HS-27A (cell line): ENCODE measurements at places on chromosomes 5 and 9.

- no peak for DNase-seq
These were observed 50.7 kb downstream of the FAM170A start for GRCh38 chr5:119680080-119680479.

DNA sequence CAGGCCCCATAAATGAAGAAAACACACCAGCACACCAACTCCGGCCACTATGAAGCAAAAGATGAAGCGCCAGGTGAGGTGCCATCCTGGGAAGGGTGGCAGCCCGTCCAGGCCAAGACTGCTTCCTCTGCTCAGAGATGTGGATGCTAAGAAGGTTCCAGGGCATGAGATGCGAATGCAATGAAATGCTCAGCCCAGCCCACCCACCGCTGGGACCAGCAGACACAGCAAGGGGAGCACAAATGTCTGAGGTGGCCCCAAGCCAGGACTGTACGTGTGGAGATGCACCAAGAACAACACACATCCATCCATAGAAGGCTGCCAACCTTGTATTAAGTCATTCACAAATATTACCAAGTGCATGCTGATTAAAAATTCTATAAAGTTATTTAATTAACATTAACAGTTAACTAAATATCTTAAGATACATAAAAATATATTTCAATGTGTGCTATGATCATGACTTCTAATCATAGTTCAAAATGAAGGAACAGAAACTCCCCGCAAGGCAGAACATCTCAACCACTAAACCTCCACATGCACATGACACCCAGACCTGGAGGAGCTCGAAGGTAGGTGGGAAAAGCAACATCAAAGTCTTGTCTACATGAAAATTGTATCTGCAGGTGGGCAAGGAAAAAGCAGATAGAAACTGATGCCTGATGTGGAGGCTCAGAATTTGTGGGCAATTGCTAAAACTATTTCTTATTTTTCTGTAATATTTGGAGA is 43.7 kb downstream of the BICD2 start:
- no peak for DNase-seq

DNA sequence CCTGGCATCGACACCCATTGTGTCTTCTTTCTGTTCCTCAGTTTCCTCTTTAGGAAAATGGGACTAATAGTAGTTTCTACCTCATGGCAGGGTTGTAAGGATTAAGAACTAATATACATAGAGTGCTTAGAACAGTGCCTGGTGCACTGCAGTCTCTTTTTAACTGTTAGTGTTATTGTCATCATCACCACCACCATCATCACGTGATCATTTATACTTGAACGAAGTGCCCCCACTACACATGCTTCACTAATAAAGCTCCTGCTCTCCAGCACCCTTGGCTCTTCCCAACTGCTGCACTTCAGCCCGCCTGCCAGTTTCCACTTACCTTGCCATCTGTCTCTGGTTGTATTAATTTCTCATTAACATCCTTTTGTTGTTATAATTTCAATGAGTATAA is 35.8 kb upstream of the MAST4 start:
- no peak for DNase-seq

DNA sequence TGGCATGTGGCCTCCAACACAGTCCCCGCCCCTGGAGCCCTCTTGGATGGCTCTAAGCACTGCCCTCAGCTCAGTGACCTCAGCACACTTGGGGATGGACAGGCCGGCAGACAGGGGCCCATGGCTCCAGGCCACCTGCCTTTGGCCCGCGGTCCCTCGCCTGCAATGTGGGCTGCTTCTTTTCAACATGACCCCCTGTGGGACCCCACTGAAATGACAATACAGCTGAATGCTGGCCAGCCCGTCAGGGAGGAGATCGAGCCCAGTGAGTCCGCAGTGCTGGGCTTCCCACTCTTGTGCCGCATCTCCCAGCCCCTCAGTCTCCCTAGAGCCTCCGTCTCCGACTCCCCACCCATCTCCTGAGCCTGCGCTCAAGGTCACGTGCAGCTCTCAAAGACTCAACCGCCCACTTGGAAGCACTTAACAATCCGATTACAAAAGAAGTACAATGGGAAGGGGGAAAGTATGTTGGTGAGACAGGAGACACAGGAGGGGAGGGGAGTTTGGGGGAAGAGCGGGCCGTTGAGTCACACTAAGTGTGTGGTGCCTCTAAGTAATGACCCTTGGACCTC is 238.9 kb downstream of the HSPA4 start:
- DNase-seq, result no peak

DNA sequence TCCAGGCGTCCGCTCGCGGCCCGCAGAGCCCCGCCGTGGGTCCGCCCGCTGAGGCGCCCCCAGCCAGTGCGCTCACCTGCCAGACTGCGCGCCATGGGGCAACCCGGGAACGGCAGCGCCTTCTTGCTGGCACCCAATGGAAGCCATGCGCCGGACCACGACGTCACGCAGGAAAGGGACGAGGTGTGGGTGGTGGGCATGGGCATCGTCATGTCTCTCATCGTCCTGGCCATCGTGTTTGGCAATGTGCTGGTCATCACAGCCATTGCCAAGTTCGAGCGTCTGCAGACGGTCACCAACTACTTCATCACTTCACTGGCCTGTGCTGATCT is 294 bp downstream of the ADRB2 start:
- no peak for DNase-seq
